ENCODE measurements at places on chromosomes 2 and 18.

- DNase-seq, result no peak
Observed at GRCh38 chr2:145070703-145071102, 550.8 kb upstream of the ZEB2 start.

DNA sequence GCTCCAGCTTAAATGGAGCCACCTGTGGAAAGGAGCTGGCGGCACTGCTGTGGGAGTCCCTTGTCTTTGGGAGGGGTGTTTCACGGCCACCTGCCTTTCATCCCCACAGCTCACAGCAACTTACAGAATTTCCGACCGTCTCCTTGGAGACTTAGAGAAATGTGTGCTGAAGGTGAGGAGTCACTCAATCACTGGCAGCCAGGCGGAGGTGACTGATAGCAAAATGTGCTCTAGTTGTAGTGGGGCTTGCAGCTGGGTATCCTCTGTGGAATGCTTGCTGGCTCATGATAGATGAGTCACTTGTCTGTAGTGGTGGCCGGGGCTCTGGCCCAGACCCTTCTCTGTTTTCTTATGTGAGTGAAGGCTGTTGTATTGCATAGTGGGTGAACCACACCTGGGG is 110.7 kb downstream of the SH3RF3 start:
- no peak for DNase-seq

DNA sequence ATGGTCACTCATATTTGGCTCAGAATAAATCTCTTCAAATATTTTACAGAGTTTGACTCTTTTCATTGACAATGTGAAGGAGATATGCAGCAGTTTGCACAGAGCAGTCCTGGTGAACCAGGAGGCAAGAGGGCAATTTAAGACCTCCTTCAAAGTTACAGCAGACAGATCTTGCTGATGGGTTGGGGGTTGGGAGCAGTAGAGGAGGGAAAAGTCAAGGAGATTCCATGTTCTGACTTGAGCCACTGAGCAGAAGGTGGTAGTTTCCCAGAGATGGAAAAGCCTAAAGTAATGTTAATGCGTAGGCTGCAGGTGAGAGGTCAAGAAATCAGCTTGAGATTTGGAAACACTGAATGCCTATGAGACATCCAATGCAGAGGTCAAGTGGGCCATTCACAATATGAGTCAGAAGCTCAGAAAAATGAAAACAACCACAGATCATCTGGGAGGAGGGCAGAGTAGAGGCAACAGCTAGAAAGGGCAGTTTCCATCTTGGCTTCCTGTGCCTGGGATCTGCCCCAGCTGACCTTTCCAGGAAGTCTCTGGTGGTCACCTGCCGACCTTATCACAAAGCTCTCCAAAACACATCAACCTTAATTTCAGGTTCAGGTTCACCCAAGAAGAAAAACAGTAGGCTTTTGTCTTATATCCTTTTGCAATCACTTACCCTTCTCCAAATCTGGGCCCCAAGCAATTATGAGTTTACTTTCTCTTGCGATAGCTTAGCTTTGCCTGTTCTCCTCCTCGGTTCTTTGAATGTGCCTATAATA is 197.5 kb upstream of the ARL4C start:
- DNase-seq, result no peak

DNA sequence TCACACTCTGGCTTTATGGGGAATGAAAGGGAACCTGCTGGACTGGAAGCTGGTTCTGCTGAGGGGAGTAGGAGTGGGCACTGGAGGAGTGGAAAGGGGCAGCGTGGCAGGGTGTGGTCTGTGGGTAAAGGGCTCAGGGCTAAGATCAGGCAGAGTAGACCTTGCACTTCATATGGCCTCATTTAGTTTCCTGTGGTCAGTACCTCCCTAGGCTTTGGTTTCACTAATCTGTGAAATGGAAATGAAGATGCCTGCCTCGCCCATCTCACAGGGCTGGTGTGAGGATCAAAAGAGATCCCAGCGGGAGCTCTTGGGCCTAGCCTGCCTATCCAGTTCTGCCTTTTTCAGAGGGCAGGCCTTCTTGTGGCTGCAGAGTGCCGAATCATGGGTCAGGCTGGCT is 208.7 kb downstream of the LOXHD1 start:
- no peak for DNase-seq

- no peak for DNase-seq
Observed at GRCh38 chr2:113105047-113105785, 22.2 kb upstream of the IL1RN start.

DNA sequence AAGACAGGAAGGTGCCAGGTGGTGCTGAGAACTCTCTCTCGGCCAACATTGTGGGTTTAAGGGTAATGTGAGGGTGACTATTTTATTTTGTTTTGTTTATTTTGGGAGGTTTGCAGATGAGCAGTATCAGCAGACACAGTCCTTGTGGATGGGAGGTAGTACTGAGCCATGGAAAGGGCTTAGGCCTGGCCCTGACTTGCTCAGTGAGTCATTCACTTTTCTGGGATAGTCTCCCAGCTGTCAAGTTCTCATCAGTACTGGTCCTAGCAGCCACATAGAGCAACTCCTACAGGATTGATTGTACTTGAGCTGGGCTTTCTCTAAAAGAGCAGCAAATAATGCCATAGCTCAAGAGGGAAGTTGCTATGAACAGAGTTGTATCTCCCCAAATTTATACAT is 175.2 kb downstream of the LOXHD1 start:
- DNase-seq, result no peak

DNA sequence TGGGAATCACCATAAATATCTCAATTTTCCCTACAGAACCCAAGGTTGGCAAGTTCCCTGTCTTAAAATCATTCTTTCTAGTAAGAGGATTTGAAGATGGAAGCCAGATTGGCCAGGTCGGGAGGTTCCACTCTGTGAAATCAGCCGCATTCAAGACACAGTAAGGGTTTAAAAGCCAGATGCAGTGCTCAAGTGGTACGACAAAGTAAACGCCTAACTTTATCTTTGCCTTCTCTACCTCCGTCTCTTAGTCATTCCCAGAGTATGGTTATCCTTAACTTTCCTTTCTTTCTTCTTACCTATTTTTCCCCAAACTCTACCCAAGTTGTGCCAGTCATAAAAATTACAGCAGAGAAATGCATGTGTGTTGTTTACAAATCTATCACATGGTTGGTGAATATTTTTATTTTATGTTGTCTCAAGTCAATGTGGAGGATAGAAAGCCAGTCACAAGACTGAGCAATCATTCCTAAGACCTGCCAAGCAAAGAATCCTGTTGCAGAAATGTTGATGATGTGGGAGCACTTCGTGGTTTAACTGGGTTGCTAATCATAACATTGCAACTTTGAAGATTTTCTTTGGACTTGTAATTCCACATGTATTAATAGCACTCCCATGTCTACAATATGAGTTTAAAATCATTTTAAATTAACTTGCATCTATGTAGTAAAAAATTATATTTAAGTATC is 62.6 kb downstream of the SLC40A1 start:
- DNase-seq, result no peak

DNA sequence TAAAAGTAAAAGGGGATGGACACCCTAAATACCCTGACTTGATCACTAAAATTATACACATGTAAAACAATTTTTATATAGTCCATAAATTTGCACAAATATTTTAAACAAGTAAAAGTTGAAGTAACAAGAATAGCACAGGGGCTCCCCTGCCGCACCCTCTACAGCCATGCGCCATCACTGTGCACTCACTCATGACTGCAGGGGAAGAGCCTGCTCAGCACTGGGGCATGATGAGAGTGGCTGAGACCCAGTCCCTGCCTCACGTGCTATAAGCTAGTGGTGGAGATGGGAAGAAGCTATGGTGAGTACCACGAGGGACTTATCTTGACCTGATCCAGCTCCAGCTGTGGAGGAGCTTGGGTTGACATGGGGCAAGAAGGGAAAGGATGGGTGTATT is 46.9 kb upstream of the MYO1B start:
- DNase-seq, result no peak

- DNase-seq, result no peak
Observed at GRCh38 chr2:693606-694005, 16.4 kb upstream of the TMEM18 start.

DNA sequence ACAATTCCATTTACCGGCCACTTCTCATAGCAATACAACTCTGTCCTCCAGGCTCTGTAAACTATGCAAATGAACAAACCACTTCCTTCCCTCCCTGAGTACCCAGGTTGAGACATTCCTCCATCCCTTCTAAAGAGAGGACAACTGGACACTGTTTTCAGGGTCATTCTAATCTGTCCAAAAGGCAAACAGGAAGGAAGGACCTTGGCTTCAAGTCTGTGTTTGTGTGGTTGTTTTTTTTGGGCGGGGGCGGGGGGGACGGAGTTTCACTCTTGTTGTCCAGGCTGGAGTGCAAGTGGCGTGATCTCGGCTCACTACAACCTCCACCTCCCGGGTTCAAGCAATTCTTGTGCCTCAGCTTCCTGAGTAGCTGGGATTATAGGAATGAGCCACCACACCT is 3.3 kb downstream of the TFCP2L1 start:
- no peak for DNase-seq

DNA sequence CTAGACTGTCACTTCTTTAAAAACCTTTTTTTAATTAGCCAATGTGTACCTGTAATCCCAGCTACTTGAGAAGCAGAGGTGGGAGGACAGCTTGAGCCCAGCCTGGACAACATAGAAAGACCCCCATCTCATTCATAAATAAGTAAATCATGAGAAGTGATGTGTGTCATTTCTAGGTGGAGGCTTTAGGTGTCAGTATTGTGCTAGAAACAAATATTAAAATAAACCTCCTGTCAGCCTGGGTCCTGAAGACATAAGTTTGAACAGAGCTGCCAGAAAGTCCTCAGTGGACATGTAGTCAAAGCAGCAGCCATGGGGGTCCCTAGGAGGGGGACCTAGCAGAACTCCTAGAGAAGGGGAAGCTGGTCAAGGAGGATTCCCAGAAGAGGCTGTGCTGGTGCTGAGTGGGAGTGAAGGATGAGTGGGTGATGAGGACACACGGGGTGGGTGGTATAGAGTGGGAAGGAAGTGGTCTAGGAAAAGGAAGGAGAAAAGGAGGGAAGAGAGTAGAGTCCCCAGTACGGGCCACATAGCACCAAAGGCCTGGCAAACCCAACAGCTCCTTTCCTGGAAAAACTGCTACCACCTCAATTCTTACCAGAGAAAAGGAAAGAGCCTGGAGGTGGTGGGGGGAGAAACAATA is 316.6 kb upstream of the NCKAP5 start:
- no peak for DNase-seq

DNA sequence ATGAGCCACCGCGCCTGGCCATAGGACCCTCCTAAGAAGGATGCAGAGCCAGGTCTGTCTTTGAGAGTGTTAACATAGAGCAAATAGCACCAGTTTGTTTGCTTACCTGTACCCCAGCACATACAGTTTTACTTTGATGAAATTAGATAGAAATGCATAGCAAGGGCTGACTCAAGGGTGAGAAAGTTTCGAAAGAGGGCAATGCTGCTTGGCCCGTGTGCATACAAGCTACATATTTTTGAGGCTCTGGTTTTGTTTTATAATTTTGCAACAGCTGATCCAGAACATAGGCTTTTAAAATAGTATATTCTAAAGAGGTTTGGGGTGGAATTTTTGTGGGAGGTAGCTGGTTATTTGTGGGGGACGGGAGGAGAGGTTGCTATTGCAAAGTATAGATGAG is 151.7 kb downstream of the MCFD2 start:
- DNase-seq, result no peak
